ENCODE measurements at places on chromosomes 11 and 22.

DNA sequence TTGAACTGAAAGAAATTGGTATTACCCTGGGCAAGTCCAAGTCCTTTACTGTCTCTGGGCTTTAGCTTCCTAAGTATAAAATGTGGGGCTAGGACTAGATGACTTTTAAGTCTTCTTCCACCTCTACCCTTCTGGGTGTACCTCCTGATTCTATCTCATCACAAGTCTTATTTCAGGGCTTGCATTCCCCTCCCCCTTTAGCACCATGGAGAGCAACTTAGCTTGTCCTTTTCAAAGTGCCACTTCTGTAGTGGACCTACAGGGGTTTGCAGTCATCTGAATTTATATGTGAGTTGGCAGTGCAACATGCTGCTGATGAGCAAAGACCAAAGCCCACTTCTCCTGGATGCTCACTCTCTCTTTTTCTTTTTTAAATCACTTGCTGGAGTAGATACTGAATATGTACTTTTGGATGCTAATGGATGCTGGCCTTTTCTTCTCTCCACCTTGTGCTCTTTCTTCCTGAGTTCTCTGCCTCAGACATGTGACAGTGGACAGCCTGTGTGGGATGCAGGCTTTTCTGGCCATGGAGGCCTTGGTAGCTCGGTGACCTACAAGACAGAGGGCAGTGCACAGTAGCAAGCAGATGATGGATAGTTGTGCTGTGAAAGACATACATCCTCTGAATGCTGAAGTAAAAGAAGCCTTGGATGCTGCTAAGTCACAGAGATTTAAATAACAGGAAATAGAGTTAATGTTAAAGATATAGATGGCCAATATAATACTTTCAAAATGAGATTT lies 185.0 kb downstream of the NELL1 start:
- no peak for DNase-seq

DNA sequence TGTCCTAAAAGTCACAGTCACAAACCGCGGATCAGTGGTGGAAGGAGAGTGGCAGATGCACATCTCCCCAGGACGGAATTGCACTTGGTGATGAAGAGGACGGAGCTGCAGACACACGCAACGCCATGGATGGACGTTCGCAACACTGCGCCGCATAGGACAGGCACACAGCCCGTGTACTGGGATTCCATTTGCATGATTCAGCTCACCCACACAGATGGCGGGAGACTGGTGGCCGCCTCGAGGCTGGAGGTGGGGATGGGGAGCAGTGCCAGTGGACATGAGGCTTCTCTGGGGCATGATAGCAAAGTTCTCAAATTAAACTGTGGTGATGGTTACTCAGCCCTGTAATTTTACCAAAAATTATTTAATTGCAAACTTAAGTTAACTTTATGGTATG lies 37.4 kb downstream of the DUSP8 start:
- no peak for DNase-seq

GRCh38 chr22:23243006-23243573 lies 62.8 kb downstream of the BCR start:
- DNase-seq, result no peak

DNA sequence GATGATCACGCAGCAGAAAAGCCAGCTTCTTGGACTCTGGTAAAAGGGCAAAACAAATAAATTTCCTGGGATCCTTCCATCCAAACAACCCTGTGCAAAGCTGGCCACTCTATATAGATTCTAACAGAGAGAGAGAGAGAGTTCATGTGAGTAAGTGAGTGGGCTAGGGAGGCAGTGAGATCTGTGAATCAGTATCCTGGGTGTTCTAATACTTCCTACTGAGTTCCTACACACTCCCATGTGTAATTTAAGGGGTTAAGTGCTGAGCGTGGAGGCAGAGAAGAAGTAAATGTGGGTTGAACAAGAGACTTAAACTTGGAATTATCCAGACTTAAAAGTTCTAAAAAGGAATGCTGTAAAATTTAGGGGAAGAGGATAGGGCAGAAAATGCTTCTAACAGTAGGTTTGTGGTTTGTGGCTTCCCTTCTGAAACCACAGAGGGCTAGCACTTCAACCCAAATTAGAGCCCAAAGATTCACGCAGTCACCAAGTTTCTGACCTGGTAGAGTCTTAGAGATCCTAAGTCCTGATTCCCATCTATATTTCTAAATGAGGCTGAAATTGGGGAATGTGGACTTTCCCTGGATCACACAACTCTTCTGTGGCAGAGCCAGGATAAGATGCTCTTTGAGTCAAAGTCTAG lies 413.9 kb downstream of the TENM4 start:
- DNase-seq, result no peak

GRCh38 chr11:125155100-125155444 lies 9.5 kb upstream of the PKNOX2 start:
- DNase-seq, result no peak

DNA sequence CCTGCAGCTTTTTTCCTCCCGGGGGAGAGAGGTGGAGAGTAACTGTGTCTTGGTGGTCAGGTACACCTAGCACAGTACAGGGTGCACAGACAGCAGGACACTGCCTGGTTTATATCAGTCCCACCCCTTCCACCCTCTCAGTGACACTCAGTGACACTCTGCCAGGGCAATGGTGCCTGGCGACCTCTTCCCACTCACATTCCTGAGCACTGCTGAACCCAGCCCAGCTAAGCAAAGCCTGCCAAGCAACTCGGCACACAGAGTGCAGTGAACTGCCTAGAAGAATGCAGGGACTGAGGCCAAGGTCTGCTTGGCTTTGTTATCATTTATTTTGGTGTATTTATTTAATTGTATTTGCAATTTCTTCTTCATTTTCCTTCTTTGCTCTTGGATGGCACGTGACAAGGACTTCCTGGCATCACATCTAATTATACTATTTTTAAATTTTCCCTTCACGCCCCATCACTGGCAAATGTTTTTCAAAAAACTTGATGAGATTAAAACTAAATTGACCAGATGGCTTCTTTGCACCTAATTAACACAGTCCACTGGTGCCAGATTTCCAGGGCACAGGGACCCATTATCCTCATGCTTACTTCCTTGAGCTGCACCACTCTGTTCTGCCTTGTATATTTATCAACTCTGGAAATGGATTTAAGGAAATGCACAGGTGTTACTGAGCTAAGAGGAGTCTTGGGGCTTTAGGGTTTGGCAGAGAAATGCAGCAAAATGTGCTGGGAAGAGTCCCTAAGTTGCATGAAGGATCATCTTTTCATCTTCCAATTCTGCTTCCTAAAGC lies 205.6 kb downstream of the ADAMTS15 start:
- peak; percentile 34 for DNase-seq

- DNase-seq, result peak; percentile 25
Observed at GRCh38 chr11:4606231-4607015, 1.6 kb downstream of the TRIM68 start.

GRCh38 chr11:71987521-71987920 lies 11.2 kb upstream of the IL18BP start:
- DNase-seq, result no peak

GRCh38 chr11:1041936-1042608 lies 5.6 kb upstream of the MUC6 start:
- peak; percentile 88 for DNase-seq

- no peak for DNase-seq
Observed at GRCh38 chr22:42419243-42419881, 12.8 kb downstream of the NFAM1 start.

DNA sequence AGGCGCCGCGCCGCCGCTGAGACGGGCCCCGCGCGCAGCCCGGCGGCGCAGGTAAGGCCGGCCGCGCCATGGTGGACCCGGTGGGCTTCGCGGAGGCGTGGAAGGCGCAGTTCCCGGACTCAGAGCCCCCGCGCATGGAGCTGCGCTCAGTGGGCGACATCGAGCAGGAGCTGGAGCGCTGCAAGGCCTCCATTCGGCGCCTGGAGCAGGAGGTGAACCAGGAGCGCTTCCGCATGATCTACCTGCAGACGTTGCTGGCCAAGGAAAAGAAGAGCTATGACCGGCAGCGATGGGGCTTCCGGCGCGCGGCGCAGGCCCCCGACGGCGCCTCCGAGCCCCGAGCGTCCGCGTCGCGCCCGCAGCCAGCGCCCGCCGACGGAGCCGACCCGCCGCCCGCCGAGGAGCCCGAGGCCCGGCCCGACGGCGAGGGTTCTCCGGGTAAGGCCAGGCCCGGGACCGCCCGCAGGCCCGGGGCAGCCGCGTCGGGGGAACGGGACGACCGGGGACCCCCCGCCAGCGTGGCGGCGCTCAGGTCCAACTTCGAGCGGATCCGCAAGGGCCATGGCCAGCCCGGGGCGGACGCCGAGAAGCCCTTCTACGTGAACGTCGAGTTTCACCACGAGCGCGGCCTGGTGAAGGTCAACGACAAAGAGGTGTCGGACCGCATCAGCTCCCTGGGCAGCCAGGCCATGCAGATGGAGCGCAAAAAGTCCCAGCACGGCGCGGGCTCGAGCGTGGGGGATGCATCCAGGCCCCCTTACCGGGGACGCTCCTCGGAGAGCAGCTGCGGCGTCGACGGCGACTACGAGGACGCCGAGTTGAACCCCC lies 798 bp downstream of the BCR start:
- DNase-seq, result no peak
